ENCODE measurements at places on chromosomes 3 and 15.

GRCh38 chr3:12175844-12176453, 17.2 kb upstream of the TIMP4 start:
- no peak for DNase-seq

- DNase-seq = no peak
These were observed 7.0 kb upstream of the VIPR1 start for GRCh38 chr3:42495393-42495792.

- DNase-seq = no peak
These were observed 101.6 kb upstream of the RAD18 start for GRCh38 chr3:9064850-9065249.

DNA sequence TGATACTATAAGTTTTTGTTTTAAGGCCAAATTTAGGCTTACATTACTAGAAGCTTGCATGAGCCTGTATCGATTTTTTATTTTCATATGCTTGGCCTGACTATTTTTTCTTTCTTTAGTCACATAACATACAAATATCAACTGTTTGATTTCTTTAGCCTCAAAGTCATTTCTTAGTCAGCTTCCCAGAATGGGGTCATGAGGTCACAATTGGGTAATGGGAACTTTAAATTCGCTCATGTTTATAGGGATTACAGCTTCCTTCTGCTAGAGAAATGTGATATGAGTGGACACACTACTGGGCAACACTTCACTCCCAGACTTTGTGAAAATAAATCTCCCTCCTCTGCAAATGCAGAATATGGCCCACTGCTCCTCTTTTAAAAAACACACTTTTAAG, 9.1 kb upstream of the TIPARP start:
- no peak for DNase-seq

GRCh38 chr15:64527263-64527984, 67.0 kb downstream of the ZNF609 start:
- no peak for DNase-seq

GRCh38 chr3:65963787-65964677, 74.7 kb downstream of the MAGI1 start:
- no peak for DNase-seq

DNA sequence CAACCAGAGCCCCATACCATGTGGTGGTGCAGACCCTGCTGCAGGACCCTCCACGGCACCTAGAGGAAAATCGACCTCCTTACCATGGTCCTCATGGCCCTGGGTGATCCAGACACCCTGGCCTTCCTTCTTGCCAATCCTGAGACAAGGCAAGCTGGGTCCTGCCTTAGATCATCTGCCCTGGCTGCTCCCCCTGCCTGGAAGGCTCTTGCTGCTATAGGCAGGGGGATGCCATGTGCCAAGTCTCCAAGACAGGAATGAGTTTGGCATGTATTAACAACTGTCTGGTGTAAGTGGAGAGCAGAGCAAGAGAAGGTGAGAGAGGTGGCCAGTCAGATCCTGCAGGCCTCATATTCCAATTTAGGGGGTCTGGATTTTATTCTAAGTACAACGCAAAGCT, 7.5 kb downstream of the HEG1 start:
- DNase-seq = no peak

- no peak for DNase-seq
These were observed 117.1 kb upstream of the LIPC start for GRCh38 chr15:58314593-58315216.

GRCh38 chr3:156017352-156018030, 102.9 kb upstream of the KCNAB1 start:
- DNase-seq = no peak

DNA sequence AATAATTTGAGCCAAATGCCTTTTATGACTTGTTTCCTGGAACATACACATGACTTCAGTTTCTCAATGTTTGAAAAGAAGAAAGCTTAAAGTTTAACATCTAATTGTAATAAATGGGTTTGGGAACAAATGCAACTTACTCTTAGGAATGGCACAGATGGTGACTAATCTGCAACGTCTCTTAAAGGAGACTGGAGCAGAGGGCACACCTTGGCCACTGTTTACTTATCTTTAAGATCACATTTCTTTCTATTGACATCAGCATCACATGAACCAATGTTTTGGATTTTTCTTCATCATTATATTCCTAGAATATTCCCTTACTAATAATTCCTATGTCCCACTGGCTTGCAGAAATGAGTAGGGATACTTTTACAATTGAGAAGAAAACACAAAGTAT, 229.5 kb downstream of the CHL1 start:
- no peak for DNase-seq

DNA sequence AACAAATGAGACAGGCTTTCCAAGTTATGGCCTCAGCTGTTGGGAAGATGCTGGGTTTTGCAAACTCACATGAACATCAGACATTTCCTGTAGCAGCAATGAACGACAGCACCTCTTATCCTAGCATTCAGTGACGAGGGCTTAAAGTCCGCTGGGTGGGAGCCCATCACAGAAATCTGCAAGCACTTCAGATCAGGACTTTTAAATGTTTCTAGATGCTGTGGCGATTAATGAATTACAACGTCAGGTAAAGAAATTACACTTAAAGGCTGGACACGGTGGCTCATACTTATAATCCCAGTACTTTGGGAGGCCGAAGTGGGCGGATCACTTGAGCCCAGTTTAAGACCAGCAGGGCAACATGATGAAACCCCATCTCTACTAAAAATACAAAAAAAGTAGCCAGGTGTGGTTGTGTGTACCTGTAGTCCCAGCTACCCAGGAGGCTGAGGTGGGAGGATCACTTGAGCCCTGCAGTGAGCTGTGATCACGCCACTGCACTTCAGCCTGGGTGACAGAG, 3.9 kb downstream of the AEN start:
- no peak for DNase-seq

GRCh38 chr3:11604139-11604892, 39.4 kb downstream of the VGLL4 start:
- DNase-seq = no peak

- peak; percentile 67 for DNase-seq
These were observed 1.5 kb downstream of the MSL2 start for GRCh38 chr3:136194409-136195257.

DNA sequence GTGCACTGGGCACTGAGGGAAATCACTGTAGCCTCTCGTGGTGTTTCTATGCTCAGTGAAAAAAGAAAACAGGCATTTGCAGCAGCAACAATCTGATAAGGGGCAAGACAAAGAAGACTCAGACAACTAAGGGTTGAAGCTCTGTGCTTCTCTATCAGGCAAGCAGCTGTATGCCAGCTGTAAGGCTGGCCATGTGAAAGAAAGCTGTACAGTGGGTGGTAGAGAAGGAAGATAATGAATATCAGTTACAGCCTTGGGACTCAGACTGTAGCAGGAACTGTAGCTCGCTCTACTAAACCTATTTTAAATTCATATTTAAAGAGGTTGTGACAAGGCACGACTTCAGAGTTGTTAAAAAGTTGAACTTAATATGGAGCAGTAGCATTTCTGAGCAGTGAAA, 76.3 kb downstream of the VGLL3 start:
- no peak for DNase-seq

GRCh38 chr3:32325201-32325600, 66.5 kb upstream of the CMTM7 start:
- DNase-seq = no peak

DNA sequence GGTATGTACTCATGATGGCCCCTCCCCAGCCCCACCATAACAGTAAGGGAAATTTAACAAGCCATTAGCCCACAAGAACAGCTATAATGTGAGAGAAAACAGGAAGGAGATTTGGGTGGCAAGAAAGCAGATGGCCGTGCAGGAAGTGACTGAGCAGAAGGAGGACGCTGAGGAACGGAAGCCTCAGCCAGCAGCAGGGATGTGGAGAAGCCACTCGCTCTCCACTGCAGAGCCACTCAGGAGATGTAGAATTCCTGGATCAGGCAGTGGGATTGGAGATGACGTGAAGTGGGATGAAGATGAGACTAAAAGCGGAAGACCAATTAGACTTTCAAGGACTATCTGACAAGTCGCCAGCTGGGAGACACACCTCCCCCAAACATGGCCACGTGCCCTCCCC, 31.2 kb downstream of the PRR23E start:
- no peak for DNase-seq

DNA sequence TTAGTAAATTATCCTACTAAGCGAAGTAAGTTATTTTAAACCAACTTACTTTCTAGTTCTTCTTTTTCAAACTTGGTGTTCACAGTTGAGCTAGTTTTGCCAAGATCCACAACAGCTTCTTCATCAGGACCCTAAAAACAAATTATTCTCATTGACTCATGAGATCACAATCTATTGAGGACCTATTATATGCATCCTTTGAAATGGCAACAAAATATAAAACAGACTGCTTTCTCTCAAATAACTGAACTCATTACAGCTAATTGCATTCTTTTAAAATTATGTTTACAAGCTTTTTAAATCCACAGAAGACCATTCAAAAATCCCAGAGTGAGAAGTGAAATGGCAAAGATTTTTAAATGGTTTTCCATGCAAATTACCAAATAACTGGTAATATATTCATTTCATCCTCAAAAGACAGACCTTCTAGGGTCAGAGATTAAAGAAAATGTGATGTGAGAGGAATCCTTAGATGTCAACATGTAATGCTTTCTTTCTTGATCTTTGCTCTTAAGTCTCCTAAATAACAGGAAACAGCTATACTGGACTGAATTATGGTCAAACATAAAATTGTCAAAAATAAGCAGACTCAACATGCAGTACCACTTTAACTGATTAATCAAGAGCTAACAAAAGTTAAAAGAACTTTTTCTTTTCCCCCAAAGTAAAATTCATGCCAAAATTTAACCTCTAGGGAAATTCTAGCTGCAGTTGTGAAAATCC, 31.7 kb downstream of the SLC4A7 start:
- no peak for DNase-seq

- peak; percentile 42 for DNase-seq
These were observed 42.3 kb downstream of the KLHL6 start for GRCh38 chr3:183513046-183513706.

GRCh38 chr3:31253782-31254181, 278.9 kb upstream of the STT3B start:
- DNase-seq = no peak

- DNase-seq = no peak
These were observed 126.7 kb downstream of the ATP10A start for GRCh38 chr15:25736461-25736860.

DNA sequence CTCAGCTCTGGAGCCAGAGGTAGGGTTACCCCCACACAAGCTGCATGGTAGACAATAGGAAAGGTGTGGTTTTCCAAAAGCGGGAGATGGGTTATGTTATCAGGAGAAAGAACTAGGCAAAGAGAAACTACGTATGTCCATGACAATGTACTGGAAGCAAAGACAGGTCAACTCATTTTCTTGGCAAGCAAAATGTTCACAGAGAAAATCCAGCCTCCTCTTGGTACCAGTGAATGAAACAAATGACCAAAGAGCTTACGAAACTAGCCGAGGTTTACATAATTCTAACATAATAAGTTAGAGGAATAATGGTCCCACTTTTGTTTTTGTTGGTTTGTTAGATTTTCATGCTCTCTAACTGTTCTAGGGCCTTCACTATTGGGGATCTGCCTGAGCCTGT, 338.1 kb upstream of the TGFBR2 start:
- no peak for DNase-seq

- no peak for DNase-seq
These were observed 37.6 kb upstream of the SLC22A13 start for GRCh38 chr3:38227989-38228388.

DNA sequence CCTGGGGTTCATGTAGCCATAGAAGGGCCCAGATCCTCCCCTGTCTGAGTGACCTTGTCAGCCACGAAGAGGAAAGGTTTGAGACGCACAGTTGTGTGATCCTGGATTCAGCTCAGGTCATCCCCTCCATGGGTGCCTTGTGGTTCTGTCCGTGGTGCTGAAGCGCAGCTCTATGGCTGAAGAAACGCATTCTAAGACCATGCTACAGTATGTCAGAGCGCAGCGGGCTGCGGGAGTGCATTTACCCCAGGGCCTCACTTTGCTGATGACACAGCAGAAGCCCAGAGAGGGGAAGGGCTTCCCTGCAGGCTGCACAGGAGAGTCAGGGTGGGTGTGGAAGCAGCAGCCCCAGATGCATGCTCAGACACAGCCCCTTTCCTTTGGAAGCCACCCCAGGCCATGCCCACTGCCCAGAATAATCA, 68.8 kb upstream of the IQSEC1 start:
- DNase-seq = no peak

- no peak for DNase-seq
These were observed 14.1 kb downstream of the SIDT1 start for GRCh38 chr3:113546414-113546893.

DNA sequence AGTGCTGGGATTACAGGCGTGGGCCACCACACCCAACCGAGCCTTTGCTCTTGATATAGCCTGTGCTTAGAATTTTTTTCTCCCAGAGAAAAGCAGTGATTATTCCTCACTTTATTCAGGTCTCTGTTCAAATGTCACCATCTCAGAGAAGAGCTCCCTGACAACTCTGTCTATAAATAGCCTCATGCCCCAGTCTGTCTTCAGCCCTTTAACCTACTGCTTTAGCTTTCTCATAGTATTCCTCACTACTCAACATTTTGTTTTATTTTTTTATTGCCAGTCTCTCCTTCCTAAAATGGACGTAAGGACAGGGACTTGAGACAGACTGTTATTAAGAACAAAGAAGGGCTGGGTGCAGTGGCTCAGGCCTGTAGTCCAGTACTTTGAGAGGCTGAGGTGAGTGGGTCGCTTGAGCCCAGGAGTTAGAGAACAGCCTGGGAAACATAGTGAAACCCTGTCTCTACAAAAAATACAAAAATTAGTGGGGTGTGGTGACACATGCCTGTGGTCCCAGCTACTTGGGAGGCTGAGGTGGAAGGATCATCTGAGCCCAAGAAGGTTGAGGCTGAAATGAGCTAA, 78.7 kb upstream of the TTBK2 start:
- no peak for DNase-seq

- DNase-seq = no peak
These were observed 42.7 kb upstream of the PRICKLE2 start for GRCh38 chr3:64267721-64268604.

GRCh38 chr3:45819543-45819942, 22.4 kb downstream of the LZTFL1 start:
- no peak for DNase-seq

- DNase-seq = no peak
These were observed 3.9 kb upstream of the SH3GL3 start for GRCh38 chr15:83443076-83443847.

DNA sequence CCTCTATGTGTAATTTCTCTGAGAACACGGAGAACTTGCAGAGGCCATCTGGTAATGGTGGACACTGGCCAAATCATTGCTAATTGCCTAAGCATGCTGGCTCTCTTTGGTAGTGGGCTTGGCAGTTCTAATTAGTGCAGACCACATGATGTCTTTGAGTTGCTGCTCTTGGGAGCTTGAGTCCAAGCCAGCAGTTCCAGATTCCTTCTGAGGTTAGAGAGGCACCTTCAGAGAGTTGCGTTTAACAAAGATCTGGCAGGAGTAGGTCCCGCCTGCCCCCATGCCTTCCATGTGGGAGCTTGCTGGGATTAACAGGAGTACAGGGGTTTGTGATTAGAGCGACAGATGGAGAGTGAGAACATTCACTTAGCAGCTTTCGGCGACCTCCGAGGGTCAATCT, 449.0 kb upstream of the LMCD1 start:
- DNase-seq = no peak

DNA sequence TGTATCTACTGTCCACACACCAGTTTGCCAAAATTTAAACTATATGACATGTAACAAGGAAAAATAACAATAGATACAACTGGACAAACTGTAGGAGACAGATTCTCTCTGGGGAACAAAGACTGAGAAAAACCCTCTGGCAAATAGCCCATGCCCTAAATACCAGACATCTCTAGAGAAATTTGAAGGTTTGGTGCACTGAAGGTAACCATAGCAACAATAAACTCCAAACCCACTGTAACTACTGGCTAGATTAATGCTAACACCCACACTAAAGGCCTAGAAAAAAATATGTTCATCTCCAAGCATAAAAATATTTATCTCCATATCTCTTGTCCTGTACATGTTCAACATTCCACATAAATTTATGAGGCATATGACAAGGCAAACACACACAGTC, 267.1 kb downstream of the STXBP5L start:
- no peak for DNase-seq
